ENCODE measurements at places on chromosomes 7 and 10.

DNA sequence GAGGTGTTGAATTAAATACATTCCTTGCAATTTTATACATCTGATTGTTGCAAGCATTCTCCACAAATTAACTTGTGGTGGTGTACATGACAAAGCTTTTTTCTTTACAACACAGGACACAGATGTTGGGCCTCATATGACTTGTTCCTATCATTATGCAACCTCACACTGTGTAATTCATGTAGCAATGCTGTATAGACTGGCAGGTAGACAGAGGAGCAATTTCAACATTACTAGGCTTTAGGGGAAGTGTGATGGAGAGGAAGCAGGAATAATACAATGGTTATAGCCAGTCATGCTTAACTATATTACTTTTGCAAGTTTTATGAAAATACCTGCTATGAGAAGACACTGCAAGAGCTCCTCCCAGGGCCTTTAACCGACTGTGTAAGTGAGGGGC is 832.1 kb downstream of the CNTNAP2 start:
- DNase-seq, result no peak

GRCh38 chr7:135771961-135772638 is 23.5 kb upstream of the FAM180A start:
- no peak for DNase-seq

DNA sequence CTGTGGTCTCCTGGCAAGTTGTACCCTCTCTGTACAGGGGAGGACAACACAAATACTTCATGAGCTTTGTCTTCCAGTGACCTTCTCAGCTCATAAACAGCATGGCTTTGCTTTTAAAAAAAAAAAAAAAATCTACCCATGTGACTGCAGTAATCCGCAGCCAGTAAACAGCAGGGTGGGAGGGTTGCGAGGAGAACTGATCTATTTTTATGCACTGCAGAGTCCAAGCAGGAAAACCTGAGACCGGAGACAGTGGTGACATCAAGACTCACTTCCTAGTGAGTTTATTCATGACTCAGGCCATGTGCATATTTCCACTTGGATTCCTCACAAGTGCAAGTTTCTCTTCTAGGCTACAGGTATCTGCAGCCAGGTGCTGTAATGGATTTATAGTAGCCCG is 127.9 kb downstream of the NRF1 start:
- DNase-seq, result no peak

GRCh38 chr10:3668276-3668965 is 116.6 kb downstream of the KLF6 start:
- no peak for DNase-seq

DNA sequence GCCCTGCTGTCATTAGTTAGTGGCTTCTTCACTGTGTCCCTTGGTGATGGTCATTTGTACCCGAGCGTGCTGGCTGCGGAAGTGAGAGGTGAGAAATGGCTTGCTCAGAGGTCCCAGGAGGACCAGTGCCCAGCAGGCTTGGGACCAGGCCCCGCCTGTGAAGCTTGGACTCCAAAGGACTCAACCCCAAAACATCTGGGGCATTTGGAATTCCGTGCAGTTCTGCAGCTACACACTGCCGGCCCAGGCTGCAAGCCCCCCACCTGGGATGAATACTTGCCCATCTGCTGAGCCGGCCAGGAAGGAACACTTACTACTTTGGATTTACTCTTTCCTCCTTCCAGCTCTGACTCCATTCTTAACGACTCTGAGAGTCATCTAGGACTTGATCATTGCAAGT is 18.0 kb downstream of the ECHDC3 start:
- DNase-seq, result no peak

DNA sequence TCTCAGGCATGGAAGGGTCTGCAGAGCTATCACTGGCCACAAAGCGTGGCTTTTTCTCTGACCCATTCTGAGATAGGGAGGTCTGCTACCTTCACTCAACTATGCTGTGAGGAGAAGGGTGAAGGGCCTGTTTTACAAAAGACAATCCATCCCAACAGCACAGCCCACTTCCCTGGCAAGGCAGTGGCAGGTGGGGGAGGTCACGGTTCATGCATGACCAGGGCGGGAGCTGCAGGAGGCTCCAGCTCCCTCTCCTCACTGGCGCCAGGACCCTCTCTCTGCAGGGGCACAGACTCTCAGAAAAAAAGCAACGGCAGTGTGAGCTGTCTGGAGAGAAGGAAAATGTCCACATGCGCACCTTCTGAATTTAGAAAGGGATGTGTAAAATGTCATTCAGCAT is 28.5 kb downstream of the GRB10 start:
- no peak for DNase-seq

GRCh38 chr7:74103219-74103772 is 19.7 kb downstream of the LIMK1 start:
- no peak for DNase-seq

DNA sequence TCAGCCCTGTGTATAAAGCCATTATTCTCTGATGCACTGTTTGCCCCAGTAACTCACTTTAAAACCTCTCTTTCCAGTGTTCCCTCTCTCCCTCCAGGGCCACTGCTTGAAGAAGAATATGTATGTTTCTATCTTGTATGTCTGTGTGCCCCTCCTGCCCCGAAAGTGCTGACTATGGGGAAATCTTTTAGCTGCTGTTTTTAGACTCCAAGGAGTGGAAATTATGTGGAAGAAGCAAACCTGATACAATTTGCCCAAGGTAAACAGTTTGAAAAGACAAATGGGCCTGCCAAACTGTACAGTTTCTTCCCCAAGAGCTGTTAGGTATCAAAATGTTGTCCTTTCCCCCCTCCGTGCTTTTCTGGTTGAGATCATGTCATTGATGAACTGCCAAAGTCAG is 3.4 kb downstream of the ADRA2A start:
- no peak for DNase-seq

Measured in SK-N-MC (cell line).